ENCODE measurements at places on chromosomes 5 and 9.
A peak's percentile ranks its signal among the peaks of the same experiment; 100 is the strongest.

DNA sequence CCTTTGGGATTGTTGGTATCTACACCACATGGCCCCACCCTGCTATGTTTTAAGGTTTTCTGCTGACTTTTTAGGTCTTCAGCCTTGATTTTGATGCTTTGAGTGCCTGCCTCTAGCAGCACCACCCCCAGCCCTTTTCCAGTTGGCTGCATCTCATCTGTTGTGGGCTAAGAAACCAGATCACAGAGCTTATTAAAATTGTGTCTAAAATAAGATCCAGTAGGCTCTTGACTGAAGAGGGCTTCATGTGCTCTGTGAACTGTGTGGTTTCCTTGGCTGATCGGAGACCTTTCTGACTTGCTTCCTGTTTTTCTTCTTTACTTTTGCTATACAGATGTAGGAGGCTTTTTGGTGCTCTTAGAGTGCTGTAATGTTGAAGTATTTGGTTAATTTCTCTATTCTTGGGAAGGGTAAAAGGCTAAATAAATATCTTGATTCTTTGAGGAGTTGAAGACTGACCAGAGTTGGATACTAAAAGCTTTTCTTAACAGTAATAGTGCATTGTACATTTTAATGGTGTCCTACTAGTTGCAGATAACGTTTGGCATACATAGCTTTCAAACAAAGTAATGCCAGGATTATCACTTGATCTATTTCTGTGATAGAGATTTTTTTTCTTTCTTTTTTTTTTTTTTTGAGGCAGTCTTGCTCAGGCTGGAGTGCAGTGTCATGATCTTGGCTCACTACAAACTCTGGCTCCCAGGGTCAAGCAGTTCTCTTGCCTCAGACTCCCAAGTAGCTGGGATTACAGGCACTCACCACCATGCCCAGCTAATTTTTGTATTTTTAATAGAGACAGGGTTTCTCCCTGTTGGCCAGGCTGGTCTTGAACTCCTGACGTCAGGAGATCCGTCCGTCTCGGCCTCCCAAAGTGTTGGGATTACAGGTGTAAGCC, 4.5 kb downstream of the UBE2D2 start:
- DNase-seq = peak; percentile 45

DNA sequence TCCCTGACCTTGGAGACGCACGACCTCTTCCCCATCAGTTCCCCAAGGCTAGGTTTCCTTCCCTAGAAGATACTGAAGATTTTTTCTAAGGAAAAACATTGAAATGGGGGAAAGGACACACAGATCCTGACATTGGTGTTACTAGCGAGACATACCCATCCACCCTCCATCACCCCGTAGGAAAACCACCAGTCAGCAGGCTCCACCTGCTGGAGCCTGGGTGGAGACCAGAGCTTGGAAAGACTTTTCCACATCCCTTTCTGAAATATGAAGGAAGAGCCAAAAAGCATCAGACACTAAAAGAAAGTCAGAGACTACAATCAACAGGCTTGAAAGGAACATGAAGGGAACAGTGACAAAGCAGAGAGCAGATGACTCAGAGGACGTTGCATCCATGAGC, 638.0 kb downstream of the IRX1 start:
- DNase-seq = no peak

GRCh38 chr5:1090538-1090937, 21.3 kb downstream of the SLC12A7 start:
- DNase-seq = no peak

GRCh38 chr5:51621156-51621555, 237.9 kb downstream of the ISL1 start:
- DNase-seq = no peak

DNA sequence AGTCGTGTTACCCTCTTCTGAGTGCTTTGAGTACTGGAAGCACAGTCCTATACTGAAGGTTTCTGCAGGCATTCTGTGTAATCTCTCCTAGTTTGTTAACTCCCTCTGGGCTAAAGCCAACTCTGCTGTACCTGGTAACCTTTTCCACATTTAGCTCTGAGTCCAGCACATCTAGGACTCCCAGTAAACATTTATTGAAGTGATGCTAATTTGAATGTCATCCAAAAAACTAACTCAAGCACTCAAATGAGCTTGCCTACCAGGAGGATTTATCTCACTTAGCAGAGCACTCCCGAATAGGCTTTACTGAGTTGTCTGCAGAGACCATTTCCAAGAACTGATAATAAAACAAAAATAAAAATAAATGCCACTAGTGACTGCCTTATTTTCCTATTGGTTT, 79.5 kb upstream of the NFIB start:
- DNase-seq = no peak

DNA sequence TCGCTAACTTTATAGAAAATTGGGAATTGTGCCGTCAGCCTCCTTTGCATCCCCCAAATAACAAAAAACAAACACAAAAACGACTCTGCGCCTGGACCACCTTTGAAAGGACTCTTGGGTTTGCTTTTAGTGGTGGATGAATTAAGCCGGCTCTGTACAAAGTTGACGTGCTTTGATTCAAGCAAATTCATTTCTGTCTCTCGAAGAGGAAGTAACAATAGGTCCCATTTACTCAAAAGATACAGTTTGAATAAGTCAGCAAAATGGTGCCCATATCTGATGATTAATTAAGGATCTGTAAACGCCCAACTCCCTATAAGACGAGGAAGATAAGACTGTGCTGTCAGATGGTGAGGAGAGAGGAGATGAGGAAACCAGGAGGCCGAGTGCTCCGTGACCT, 67.8 kb downstream of the AK8 start:
- DNase-seq = no peak

- peak; percentile 46 for DNase-seq
Measured at GRCh38 chr5:79133657-79134451, 22.2 kb downstream of the BHMT start.

DNA sequence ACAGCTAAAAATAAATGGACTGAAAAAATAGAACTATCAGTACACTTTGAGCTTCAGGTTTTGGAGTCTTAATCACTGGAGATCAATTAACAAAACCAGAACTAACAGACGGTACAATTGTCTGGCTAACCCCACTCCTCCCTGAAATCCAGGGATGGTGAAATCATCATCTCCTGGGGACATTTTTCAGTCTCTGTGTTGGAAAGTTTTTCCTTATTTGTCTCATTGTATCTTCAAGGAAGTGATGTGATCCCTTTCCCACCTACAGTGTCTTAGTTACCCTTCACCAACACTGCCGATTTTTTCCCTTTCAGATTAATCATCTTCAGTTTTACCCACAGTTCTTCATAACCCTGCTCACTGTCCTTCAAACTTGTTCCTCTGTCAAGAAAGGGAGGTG, 81.9 kb downstream of the MAP1B start:
- no peak for DNase-seq

- DNase-seq = no peak
Measured at GRCh38 chr9:6905850-6906375, 148.1 kb downstream of the KDM4C start.

DNA sequence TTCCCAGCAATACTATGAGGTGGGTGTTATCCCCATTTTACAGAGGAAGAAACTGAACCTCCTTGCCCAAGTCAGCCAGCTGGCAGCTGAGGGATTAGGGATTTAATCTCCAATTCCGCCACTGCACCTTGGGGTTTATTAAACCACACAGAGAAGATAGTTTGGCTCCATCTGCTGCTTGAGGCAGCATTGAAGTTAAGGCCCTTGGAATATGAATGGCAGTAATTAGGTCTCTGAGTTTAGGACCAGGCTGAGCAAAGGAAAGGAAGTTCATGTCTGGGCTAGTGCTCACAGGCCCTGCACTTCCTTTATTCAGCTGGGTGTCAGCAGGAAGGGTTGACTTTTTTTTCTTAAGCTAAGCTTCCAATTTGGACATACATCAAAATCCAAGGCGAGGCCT, 86.9 kb upstream of the GDNF start:
- no peak for DNase-seq

DNA sequence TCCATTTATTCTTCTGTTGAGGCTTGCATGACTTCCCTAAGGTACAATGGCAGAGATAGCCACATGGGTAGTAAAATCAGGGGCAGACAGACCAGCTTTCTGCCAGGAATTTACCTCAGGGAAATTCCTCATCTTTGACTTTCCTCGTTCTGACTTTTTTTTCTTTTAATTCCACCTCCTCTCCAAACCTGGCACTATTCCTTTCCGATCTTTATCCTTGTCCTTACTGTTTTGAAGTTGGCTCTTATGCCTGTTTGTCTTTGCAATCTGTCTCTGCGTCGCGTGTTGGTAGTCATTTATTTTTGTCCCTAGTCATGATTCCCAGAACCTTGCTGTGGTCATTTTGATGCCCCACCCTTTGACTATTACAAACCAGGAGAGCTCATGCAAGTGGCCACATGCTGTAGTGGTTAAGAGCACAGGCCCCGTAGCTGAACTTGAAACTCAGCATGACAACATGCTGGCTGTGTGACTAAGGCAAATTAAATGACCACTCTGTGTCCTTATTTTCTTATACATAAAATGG, 19.0 kb downstream of the TMC1 start:
- peak; percentile 32 for DNase-seq
